ENCODE measurements at places on chromosomes 13 and 19. TPM values are rescaled to one million over a fixed set of nuclear protein-coding genes. Genes with fewer than 3 reads are reported as not detected.

The TSPAN16 gene
- not detected for total RNA-seq

The OSCAR gene
- under 0.01 TPM for total RNA-seq

The ALG5 gene
- 36.4 TPM for total RNA-seq

The CCNA1 gene
- total RNA-seq: 0.43 TPM

The LRRC25 gene
- total RNA-seq: not detected

The DACT3 gene
- 11.3 TPM for total RNA-seq

DNA sequence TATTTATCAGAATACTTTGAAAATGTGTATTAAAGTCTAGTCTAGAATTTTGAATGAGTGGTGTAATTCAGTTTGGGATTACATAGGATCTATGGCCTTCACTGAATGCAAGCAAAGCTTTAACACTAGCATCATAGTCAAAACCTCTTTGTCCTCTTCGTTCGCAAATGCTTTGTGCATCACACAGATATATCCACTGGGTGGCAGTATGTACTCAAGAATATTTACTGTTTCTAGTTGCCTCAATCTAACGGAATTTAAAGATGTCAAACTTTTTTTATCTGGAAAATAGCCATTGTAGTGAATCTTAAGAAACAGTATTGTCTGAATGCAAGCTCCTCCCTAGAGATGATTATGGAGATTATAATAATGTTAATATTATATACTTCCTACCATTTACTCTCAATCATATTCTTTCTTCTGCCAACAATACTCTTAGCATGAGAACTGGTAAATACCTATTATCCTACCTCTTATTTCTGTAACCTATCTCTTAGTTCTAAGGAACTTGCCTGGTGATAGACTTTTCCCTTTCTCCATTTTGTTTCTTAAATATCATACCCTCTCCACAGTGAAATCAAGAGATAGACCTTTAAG lies 25.8 kb downstream of the LACC1 start:
- DNase-seq: peak; percentile 73

GRCh38 chr13:54445453-54445852 lies 1416.8 kb downstream of the OLFM4 start:
- DNase-seq: no peak

DNA sequence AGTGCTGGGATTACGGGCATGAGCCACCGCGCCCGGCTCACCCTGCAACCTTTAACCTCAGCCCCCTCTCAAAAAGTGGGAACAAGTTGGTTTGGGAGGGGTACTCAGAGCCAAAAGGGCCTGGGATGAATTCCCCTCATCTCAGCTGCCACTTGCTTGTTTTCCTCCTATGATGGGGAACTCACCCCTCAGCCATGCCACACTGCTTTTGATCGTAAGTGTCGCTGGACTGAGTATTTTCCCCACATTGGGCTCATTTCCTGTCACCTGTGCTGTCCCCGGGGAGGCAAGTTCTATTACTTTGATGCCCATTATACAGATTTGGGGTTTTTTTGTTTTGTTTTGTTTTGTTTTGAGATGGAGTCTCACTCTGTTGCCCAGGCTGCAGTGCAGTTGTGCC lies 6.5 kb downstream of the R3HDM4 start:
- DNase-seq: no peak

GRCh38 chr19:5953680-5954213 lies 24.2 kb downstream of the RANBP3 start:
- no peak for DNase-seq

- peak; percentile 89 for DNase-seq
These were observed 60.4 kb downstream of the COL4A1 start for GRCh38 chr13:110246530-110246929.

- peak; percentile 83 for DNase-seq
These were observed 31.9 kb upstream of the FEM1A start for GRCh38 chr19:4759388-4760284.

DNA sequence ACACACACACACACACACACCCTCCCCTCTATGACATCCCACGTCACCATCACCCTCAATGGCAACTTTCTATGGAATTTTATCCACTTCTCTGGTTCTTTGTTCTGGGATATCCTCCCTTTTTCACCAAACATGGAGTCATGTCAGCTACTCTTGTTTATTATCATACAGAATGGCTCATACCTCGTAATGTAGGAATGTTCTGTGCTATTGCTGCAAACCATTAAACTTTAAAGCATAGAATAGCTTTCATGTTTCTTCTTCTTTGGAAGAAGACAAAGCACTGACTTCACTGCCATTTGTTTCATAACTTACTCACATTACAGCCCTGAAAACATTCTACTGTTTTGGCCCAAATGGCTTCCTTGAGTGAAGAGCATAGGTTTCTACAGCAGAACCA lies 163.4 kb downstream of the FOXO1 start:
- DNase-seq: peak; percentile 47

- no peak for DNase-seq
These were observed 1148.6 kb upstream of the PRR20A start for GRCh38 chr13:55992145-55992544.

- DNase-seq: no peak
These were observed 3.7 kb upstream of the DOCK9 start for GRCh38 chr13:98981369-98982080.
